ENCODE measurements at places on chromosomes 3 and 15. TPM values are rescaled to one million over a fixed set of nuclear protein-coding genes. Genes with fewer than 3 reads are reported as not detected.

FEZF2 gene
- not detected for total RNA-seq

SLC12A1 gene
- not detected for total RNA-seq

LRRN1 gene
- 2.5 TPM for total RNA-seq

GRCh38 chr3:185960522-185961288 is 22.9 kb upstream of the TRA2B start:
- DNase-seq: no peak

DNA sequence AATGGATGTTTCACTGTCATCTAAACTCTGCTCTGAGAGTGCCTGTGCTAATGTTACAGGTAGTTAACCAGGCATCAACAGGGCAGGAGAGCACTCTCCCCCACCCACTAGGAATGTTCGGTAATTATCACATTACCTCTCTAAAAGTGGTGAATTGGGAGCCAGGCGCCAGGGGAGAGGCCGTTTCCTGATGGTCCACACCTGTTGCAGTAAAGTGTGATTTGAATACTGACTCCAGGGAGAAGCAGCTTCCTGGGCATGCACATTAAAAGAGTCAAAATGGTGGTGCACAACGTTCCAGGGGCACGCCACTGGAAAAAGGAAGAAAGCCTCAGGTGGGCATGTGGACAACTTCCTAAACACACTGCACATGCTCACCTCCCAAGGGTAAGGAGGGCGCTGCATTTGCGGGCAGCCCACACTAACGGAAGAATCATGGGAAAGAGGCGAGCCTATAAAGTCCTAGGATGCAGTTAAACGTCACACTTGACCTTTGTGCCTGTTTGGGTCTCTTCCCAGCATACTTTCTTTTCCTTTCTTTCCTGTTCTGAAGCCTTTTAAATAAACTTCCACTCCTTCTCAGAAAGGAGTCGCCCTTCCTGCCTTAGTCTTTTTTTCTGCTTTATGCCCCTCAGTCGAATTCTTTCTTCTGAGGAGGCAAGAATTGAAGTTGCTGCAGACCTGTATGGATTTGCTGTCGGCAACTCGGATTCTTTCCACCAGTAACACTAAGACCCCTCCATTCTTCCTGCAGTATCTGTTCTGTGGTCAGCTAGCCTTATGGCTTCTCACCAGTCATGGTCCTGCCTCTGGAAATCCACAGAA is 28.9 kb upstream of the GPD1L start:
- DNase-seq: no peak

DNA sequence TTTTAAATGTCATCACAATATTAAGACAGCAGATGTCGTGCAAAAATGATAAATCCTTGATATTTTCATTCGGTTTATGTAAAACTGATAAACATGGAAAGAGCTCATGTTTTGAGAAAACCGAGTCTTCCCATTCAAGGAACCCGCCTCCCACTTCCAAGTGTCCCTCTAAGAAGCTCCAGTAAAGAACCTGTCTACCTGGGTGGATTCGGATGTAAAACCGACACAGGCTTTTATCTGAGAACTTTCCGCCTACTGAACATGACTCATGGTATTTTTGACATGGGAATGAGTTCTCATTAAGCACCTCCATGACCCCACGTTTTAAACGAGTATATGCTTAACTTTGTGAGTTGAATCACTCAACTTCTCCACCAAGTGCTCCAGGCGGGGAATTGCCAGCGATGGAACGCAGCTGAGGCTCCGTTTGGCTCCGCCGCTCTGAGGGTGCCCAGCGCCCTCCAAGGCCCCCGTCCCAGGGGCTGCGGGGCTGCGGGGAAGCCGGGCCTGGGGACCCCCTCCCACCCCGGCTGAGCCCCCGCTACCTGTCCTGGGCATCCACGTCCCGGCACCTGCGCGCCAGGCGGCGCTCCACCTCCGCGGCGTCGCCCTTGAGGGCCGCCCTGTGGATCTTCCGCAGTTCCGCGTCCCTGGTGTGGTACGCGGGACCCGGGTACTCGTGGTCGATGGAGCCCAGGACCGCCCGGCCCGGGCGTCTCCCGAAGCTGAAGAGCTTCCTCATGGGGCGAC is 119.9 kb downstream of the LMLN start:
- no peak for DNase-seq

GRCh38 chr3:48945432-48945831 is 26.8 kb downstream of the ARIH2 start:
- no peak for DNase-seq

DNA sequence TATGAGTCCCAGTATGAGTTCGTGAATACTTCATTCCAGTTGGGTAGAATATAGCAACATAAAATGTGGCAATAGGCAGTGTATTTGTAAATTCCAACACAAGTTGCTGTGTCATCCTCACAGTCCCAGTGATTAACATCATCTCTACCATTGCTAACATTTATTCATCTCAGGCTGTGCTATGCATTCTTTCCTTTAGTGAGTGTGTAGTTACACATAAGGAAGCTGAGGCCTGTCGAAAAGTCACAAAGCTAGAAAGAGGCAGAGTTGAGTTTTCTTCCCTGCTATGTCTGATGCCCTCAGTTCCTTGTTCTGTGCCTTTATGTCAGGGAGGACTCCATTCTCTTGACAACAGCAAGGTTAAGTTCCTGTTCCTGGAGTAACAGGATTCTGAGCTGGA is 96.4 kb downstream of the FNDC3B start:
- DNase-seq: no peak

DNA sequence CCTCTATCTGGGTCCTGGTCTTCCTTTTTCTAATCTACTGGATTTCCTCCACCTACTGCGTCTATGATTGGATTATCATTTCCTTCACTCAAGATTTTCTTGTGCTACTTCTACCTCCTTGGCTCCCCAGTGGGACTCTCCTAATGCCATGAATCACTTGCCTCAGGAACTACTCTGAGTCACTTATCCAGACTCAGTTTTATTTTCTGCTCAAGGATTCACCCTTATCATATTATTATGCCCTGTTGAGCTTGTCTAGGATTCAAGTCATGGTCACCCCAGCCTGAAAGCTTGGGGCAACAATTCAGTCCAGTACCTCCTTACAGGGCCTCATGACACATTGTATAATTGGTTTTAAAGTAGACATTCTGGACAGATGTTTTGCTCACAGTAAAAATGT is 968.1 kb downstream of the ROBO1 start:
- DNase-seq: no peak

Measured in B cell (primary cell).